Astrocyte of the spinal cord (primary cell): ENCODE measurements at places on chromosomes 3 and 15.

DNA sequence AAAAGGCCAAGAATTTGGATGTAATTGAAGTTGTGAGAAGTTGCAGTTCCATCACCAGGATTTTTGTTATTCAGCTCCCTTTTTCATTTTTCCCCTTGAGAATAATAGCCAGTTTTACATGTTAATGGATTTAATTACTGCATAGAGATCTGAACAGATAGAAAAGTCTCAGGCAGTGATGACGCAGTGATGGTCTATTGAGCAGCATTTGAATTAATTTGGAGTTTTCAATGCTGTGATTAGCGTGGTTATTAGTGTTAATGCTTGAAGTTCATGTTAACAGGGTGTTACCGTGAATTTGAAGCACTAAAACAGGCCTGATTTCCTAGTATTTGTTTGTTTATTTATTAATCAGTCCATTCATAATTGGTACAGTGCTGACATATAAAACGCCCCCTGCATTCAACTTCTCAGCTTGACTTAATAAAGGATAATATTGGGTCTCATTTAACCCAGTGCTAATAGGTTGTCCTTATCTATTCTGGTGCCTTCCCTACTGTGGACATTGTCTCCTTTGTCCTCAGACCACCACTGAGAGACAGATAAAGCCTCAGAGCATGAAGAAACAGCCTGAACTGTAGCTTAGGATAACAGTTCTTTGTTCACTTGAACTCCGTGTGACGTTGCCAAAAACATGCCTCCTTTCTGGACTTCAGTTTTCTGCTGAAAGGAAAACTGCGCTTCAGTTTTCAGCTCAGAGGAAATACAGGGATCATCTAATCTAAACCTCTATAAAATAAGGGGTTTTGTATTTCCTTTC, 82.4 kb downstream of the RTP4 start:
- DNase-seq = no peak

- no peak for DNase-seq
Observed at GRCh38 chr3:21357241-21357640, 393.8 kb downstream of the ZNF385D start.

DNA sequence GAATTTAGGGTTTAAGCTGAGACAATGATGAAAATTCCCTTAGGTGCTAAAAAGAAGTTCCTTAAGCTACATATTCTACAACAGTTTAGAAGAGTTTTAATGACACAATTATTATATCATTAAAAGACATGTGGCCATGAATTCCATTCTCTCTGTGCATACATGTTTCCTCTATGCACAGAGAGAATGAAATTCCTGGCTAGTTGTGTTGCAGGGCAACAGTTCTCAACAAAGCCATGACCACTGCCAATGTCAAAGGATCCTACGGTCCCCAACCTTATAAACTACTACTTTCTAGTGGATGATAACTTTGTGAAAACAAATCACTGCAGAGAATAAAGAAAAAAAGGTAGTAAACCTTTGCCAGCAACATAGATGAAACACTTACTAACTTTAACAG, 122.7 kb downstream of the OTOL1 start:
- DNase-seq = no peak

DNA sequence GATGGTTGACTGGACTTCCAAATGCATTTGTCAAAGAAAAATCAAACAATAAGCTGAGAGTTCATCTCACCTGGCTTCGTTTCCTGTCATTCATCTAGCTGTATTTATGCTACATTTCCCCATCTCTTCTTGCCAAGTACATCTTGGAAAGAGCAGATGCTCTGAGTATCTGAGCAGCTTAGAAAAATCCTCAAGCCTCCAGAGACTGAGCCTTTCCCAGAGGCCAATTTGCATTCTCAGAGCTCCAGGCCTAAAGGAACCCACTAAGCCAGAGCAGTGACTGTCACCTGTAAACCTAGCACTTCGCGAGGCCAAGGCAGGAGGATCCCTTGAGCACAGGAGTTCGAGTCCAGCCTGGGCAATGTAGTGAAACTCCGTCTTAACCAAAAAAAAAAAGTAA, 100.5 kb downstream of the XXYLT1 start:
- no peak for DNase-seq
